ENCODE measurements at places on chromosomes 12 and 14.

GRCh38 chr14:56715938-56716337 lies 94.3 kb downstream of the OTX2 start:
- DNase-seq, result no peak

DNA sequence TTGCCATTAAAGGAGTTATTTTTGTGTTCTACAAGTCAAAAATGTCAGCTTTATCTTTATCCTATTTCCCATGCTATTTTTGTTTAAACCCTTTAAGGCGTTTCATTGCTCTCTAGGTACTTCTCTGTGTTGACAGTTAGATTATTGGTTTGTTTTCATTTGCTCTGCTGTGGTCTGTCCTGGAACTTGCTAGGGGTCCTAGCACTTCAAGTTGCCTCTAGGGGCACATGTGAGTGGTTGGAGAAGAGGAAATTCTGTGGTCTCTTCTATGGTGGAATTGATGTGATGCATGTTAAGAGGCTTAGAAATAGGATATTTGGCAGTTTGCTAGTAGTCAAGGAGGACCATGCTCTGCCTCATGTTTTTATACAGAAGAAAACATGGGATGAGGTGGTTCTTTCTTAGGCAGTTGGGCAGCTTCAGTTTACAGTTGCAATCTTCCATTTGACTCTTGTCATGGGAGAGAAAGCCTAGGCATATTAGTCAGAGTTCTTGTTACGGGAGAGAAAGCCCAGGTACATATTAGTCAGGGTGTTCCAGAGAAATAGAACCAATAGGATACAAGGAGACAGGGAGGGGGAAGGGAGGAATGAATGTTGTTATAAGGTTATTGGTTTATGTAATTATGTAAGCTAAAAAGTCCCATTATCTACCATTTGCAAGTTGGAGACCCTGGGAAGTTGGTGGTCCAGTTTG lies 14.4 kb downstream of the TTLL5 start:
- DNase-seq, result no peak

DNA sequence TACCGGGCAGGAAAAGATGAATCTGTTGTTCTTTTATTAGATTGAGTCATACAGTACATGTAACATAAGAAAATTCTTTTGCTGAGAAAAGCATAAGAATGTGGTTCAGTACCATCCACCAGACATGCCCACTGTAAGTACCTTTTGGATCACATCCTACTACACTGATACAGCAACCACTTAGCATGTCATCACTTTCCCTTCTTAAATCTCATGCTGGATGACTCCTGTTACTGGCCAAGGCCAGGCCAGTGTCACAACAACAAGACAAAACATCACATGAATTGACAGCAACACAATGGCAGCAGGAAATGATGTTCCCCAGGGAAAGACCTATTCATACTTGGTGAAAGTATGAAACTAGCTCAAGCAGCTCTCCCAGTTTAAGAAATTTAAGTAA lies 46.4 kb downstream of the STXBP6 start:
- DNase-seq, result no peak

DNA sequence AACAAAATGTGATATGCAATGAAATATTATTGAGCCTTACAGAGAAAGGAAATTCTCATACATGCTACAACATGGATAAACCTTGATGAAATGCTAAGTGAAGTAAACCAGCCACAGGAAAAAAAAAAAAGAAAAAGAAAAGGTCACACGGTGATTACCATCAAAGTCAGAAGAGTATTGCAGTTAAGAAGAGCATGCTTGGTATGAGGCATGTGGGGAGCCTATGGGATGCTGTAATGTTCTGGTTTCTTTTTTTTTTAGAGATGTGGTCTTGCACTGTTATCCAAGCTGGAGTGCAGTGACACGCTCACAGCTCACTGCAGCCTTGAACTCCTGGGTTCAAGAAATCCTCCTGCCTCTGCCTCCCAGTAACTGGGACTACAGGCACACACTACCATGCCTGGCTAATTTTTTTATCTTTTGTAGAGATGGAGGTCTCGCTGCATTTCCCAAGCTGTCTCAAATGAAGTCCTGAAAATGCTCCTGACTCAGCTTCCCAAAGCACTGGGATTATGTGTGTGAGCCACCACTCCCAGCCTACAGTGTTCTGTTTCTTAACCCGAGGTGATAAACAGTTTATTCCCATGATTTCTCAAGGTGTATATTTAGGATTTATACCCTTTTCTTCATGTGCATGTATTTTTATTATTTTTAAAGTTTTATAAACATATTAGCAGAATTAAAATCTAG lies 96.2 kb downstream of the SEC23A start:
- DNase-seq, result no peak

DNA sequence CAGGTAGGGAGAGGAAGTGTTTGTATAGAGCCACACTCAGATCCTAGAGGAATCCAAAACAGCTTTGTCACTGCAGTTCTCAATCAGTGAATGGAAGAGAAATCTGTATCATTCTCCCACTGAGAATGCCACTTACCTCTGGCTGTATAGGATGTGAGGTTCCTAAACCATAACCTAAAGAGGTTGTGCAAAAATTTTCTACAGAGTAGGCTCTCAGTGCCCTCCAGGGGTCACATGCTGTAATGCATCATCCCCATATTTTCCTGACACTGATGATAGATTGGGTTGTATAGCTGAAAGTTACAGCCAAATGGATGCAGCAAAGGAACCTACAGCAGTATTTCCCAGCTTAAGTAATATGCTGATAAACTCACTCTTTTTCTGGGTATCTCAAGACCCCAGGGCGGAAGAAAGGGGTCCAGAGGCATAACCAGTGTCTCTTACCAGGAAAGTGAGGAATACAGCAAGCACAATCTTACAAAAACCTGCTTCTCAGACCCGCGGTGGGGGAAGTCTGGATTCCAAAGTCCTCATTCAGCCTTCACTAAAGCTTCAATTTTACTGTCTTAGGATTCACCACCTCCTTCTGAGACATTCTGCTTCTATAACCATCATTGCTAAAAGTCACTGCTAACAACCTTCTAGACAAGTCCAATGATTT lies 3.8 kb downstream of the BCDIN3D start:
- DNase-seq, result no peak

GRCh38 chr12:4830556-4831210 lies 79.0 kb upstream of the KCNA1 start:
- DNase-seq, result no peak

GRCh38 chr14:61326847-61327246 lies 5.5 kb downstream of the PRKCH start:
- no peak for DNase-seq

GRCh38 chr12:87866578-87867292 lies 162.5 kb downstream of the C12orf50 start:
- no peak for DNase-seq

- DNase-seq, result no peak
These were observed 72.7 kb downstream of the RIN3 start for GRCh38 chr14:92585981-92586937.

DNA sequence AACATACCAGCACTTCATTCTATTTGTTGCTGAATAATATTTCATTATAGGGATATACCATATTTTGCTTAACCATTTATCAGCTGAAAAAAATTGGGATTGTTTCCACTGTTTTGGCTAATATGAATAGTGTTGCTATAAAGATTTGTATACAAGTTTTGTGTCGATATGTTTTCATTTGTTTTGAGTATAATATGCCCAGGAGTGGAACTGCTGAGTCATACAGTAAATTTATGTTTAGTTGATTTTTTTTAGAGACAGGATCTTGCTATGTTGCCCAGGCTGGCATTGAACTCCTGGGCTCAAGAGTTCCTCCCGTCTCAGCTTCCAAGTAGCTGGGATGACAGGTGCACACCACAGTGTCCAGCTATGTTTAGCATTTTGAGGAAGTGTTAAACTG lies 131.5 kb upstream of the TMCC3 start:
- no peak for DNase-seq

DNA sequence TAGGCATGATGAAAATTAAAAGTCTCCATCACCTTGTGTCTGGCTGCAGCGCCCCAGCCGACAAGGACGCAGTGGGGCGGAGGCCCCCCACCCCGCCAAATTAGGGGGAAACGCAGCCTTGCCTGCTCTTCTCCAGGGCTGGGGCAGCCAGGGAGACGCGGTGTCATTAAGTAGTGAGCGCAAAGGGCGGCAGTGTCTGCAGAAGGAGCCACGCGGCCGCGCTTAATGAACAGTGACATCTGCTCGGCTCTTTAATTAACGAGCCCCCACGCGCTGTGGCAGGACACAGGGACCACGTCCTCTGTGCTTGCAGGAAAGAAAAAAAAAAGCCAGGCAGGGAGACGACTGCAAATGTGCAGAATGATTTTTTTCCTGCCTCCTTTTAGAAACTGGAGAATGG lies 93.4 kb upstream of the NCOR2 start:
- no peak for DNase-seq

DNA sequence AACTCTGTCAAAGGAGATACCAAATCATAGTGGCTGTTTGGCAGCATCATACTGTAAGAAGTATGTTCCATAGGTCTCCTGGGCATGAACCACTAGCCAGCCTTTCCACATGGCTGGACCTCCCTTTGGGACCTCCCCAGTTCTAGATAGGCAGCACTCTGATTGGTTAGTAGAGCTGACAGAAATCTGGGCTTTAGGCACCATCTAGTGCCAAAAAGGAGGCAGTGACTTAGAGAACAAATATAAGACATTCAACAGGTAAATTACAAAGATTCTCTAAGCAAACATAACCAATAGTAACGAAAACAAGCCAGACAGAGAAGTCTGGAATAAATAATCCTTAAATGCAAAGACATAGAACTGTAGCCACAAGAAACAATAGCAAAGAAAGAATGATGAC lies 148.0 kb upstream of the PDE3A start:
- no peak for DNase-seq

GRCh38 chr12:52975204-52975603 lies 26.3 kb downstream of the KRT18 start:
- DNase-seq, result no peak

- no peak for DNase-seq
These were observed 5.8 kb upstream of the DICER1 start for GRCh38 chr14:95163132-95163531.

GRCh38 chr14:66603945-66604344 lies 96.0 kb downstream of the GPHN start:
- DNase-seq, result no peak

DNA sequence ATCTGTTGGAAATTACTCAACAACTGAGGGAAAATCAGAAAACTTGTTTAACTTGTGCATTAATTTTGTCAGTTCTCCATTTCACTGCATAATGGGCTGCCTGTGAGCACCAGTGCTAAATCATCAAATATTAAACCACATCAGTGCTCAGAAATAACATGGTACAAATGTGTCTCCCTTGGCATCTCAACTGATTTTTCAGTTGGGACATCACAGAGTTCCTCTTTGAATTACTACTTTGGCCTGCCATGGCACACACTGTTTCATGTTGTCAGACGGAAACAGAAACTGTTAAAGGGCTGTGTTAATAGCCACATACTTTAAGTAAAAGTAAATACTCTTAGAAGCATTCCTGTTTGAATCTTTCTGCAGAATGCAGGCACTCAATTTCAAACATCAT lies 42.1 kb upstream of the STRN3 start:
- DNase-seq, result no peak

DNA sequence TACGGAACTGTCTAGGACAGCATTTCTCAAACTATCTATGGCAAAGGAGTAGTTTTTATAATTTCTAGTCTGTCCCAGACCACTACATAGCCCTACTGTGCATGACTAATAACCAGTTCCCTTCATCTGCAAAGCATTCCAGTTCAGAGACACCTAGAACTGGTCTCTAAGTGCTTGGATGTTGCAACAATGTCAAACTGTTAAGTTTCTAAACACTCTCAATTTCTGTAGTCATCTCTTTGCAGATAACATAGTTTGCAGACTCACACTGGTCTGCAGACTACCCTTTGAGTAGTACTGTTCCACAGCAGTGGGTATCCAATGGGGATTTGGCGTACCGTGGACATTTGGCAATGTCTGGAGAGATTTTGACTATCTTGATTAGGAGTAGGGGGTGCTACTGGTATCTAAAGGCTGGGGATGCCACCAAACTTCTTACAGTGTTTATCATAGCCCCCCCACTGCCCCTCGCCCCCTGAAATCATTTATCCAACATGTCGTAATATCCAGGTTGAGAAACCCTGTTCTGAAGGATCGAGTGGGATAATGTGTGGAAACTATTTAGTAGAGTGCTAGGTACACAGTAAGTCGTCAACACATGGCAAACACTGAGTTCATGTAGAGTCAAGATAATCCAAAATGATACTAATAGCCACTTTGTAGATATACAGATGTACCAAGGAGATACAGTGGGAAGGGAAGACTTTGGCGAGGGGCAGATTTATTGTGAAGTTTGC lies 1.7 kb downstream of the C12orf76 start:
- no peak for DNase-seq

DNA sequence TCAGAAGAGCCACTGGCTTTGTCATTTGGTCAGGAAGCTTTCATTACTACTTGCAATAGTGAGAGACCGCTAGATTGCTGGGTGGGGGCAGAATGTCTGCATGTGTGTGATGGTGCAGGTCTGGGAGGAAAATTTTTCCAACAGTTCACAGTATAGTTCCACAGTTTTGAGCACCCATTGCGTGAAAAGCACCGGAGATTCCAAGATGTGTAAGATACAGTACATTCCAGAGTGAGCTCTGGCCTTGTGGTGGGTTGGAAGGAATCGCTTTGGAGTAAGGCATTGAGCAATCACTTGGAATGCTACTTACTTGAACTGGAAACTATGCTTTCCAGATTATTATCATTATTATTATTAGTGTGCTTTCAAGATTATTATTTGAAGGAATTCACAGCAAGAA lies 47.6 kb upstream of the FRMD6 start:
- no peak for DNase-seq

DNA sequence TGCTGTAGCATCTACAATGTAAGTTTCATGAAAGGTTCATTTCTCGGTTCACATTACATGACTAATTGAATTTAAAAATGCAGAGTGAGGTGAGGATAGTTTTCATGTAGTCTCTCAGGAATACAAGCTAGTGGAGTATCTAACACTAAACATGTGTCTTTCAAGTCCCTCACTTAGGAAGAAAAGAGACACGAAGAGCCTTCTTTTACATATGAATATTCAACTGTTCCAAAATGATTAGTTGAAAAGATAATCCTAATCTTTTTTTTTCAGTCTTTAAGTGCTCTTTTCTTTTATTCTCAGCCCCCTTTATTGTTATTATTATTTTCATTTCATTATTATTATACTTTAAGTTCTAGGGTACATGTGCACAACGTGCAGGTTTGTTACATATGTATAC lies 10.8 kb downstream of the PRR4 start:
- DNase-seq, result no peak

- DNase-seq, result no peak
These were observed 108.2 kb downstream of the PDE3A start for GRCh38 chr12:20476551-20476950.

GRCh38 chr12:11446372-11446771 lies 51.0 kb upstream of the PRB2 start:
- no peak for DNase-seq

GRCh38 chr14:90750701-90751100 lies 65.5 kb downstream of the TTC7B start:
- no peak for DNase-seq

DNA sequence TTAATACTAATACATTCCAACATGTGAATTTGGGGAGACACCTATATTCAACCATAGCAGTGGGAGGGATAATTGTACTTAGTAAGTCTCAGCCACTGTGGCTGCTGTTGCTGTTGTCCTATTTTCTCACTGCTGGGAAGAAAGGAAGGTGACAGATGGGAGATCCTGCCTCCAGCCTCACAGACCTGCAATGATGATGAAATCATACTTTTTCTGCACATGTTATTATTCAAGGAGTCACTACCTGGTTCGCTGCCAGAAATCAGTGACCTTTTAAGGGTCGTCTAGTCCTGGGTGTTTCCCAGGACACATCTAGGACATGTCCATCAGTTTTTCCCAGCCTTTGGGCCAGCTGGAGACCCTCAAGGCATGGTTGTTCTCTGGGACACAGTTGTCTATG lies 106.2 kb upstream of the RPH3A start:
- DNase-seq, result no peak

GRCh38 chr14:92677087-92677668 lies 71.2 kb downstream of the LGMN start:
- DNase-seq, result no peak
